ENCODE measurements at places on chromosomes 7 and 10.

DNA sequence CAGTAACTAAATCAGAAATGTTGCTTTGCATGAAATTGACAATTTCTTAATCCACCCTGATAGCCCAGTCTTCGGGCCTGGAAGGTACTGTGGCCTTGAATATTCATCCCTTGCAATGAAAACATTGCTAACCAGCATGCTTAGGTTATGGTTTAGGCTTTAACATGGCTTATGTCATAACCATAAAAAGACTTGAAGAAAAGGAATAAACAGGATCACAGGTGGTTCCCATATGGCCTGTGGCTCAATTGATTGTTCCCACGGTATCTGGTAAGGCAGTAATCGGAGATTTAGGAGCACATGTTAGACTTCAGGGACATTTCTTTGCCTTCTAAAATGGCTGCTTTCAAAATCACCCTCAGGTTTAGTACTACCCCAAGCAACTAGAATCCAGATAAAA, 139.5 kb downstream of the ST7 start:
- no peak for DNase-seq

GRCh38 chr10:92757066-92757710, 67.4 kb downstream of the HHEX start:
- peak; percentile 74 for DNase-seq

- no peak for DNase-seq
Observed at GRCh38 chr7:111096997-111097396, 6.1 kb downstream of the LRRN3 start.

GRCh38 chr7:117238937-117239336, 83.9 kb downstream of the WNT2 start:
- no peak for DNase-seq
